ENCODE measurements at places on chromosomes 3 and 15.

DNA sequence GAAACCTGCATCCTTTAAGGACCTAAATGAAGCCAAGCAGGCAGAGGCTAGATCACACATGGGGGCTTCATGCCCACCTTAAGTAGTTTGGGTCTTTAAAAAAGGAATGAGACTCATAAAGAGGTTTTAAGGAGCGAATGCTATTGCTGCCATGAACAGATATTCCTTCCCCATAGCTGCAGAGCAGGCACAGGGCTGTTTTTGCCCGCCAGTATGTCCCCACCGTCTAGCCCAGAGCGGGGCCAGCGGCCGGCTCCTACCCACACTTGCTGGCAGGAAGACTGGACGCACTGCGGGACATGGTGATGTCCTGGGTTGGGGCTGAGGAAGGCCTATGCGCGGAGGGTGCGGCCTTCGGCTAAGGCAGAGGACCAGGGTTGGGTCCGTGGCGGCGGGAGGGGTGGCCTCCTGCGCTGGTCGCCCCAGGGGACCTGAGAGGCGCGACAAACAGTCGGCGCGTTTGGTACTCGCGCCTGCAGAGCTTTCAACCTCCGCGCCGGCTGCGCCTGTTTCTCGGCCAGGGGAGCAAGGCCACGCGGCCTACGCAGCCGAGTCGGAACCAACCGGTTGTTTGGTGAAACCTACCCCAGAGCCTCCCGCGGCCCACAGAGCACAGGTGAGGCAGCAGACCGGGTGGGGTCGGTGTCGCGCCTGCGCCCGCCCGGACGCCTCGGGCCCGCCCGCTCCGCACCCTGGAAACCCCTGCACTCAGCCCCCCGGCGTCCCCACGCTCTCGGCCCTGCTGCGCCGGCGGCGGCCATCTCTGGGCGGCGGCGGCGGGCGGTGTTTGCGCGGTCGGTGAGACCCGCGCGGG lies at the start of gene FAIM:
FAIM (plus strand) TSS at position 450 of the 814 bp plus-strand sequence. CDS start 10,956 bp downstream, outside the sequence.
- DNase-seq = peak; percentile 50

GRCh38 chr15:41630616-41631217 lies 29.5 kb upstream of the MGA start:
- DNase-seq = no peak

GRCh38 chr3:150116196-150116595 lies 145.5 kb upstream of the PFN2 start:
- DNase-seq = no peak

GRCh38 chr15:38048001-38048455 lies 113.6 kb downstream of the TMCO5A start:
- DNase-seq = no peak

GRCh38 chr3:108472001-108472591 lies 38.3 kb downstream of the MYH15 start:
- no peak for DNase-seq

DNA sequence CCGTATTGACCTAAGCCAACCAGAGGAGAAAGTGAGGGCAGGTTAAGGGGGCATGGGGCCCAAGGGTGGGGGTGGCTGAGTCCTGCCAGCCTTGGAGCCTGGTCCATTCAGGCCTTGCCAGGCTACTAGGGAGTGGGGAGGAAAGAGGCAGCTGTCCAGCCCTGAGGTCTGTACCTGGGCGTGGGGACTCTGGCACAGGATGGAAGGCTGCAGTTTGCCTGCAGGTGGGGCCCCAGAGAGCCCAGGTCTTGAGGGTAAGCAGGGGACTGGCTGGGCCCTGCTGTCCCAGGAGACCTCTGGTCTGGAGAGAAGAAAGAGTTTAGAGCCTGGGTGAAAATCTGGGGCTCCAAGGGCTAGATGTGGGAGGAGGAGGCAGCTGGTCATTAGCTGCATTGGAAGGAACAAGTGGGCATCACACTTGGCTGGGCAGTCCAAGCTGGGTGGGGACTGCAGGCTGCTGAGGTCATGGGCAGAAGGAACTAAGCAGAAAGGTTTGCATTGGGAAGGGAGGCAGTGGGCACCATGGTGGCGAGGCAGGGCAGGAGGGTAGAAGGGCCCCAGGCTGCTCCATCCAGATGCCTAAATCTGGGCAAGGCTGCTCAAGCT lies 108.4 kb downstream of the OXNAD1 start:
- DNase-seq = no peak

GRCh38 chr3:13137941-13138832 lies 65.0 kb upstream of the IQSEC1 start:
- no peak for DNase-seq

GRCh38 chr15:62584301-62585235 lies 419.5 kb upstream of the C2CD4B start:
- no peak for DNase-seq

- peak; percentile 39 for DNase-seq
Observed at GRCh38 chr3:7917443-7918151, 584.0 kb upstream of the LMCD1 start.

- no peak for DNase-seq
Observed at GRCh38 chr3:16101295-16102186, 72.9 kb upstream of the GALNT15 start.

DNA sequence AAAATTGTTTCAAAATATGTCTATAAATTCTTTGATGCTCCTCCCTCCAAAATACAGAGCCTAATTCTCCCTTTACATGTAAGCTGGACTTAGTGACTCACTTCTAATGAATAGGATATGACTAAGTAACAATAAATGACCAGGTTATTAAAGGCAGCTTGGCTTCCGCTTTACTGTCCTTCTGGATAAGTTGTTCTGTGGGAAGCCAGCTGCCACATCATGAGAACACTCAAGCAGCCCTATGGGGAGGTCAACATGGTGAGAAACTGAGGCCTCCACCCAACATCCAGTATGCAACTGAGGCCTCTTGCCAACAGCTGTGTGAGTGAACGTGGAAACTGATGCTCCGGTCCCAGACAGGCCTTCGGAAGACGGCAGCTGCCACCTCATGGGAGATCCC lies 247.3 kb upstream of the CHRM5 start:
- no peak for DNase-seq

- DNase-seq = no peak
Observed at GRCh38 chr3:115760716-115761115, 137.4 kb downstream of the GAP43 start.

DNA sequence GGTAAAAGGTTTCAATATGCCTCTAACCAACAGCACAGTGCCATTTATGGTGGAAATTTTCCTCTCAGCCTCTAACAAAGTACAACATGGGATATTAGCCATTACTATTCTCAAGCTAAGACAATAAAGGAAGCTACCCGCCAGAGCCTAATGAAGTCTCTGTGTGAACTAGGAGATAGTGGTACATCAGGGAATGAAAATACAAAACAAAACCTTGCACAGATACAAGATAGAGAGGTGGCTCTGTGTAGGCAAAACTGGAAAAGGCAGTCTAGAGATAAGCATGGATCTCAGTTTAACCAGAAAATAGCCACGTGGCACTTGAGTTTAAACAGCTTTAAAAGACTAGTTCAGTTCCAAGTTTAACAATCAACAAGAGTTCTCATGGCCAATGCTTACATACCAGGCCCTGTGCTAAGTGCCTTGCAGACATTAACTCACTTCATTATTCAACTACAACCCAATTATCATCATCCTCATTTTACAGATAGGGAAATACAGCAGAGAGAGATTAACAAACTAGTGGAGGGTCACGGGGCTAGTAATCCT lies 279.3 kb downstream of the IGSF11 start:
- DNase-seq = no peak

DNA sequence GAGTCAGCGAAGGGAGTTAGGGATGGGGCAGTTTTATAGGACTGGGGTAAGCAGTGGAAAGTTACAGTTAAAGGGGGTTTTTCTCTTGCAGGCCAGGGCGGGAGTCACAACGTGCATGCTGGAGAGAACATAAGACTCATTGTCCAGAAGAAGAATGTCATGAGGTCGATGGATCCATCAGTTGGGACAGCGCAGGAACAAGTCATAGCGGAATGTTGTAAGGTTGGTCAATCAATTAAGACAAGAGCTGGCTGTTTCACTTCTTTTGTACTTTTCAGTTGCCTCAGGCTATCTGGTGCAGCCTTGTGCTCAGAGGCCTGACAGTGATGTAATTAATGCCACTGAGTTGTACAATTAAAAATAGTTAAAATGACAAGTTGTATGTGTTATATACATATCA lies 165.6 kb downstream of the OCA2 start:
- DNase-seq = no peak
